ENCODE measurements at places on chromosomes 6 and 20. TPM values are rescaled to one million over a fixed set of nuclear protein-coding genes. Genes with fewer than 3 reads are reported as not detected.

Gene OPN5
- total RNA-seq: not detected

Gene TAAR1
- not detected for total RNA-seq

Gene PTGIS
- 3.8 TPM for total RNA-seq

DNA sequence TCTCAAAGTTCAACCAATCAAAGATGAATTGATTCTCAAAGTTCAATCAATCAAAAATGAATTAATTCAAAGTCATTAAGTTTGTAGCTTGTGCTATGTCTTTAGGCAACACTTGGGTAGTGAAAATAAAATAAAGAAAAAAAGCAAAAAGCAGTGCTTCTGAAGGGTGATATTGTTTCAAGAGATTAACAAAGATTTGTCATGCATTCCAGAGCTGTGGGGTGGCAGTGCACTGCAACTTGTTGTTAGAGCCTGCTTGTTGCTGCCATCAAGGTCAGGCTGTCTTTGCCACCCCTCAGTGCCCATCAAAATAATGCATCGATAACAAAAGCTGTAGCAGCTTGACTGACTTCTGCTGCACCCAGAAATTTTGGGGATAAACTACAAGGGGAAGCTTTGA is 128.6 kb downstream of the RNF144B start:
- peaks cover 5% of the 10 kb centered on the region for H3K4me1 ChIP-seq
- H3K36me3 ChIP-seq: no peaks in the 10 kb centered on the region
- peaks cover 36% of the 10 kb centered on the region for H3K27me3 ChIP-seq
- H3K27ac ChIP-seq: no peak overlapping the region

DNA sequence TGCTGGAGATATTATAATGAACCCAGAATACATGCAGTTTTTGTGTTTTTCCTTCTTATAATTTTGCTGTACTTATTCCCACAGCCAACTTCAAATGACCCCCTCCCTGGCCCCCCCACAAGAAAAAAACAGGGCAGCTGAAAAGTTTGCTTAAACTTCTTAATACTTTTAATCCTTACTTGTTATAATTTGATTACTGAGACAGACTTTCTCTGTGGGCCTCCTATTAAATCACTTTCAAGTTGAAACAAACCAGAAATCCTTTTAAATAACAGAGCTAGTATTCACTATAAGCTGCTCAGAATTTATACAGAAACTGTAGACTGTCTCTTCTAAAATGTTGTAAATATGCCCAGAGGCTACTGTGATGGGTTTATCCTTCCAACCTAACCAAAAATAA is 106.3 kb downstream of the CENPW start:
- no peaks in the 10 kb centered on the region for H3K4me1 ChIP-seq
- H3K27ac ChIP-seq: no peak overlapping the region
- peaks cover 6% of the 10 kb centered on the region for H3K27me3 ChIP-seq
- DNase-seq: no peak

- DNase-seq: no peak
- H3K27ac ChIP-seq: no peak overlapping the region
- H3K4me1 ChIP-seq: peaks cover 33% of the 10 kb centered on the region
- H3K4me3 ChIP-seq: no peak overlapping the region
- no peaks in the 10 kb centered on the region for H3K27me3 ChIP-seq
Measured at GRCh38 chr6:135006386-135006914, 48.2 kb downstream of the HBS1L start.

DNA sequence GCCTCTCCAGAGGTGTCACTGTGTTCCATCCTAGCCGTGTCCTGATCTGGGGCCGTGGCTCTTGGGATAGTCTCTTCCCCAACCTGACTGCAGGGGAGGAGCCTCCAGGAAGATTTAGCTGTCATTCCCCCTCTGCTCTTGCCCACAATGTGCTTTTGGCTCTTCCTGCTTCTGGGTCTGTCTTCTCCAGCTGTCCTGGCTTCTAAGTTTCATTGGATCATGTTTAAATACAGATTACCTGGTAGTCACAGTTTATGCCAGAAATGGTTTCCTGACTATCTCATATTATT is 139.1 kb downstream of the ZDHHC14 start:
- H3K4me1 ChIP-seq: peaks cover 25% of the 10 kb centered on the region
- no peak for DNase-seq
- no peak overlapping the region for H3K4me3 ChIP-seq
- H3K27ac ChIP-seq: no peak overlapping the region

DNA sequence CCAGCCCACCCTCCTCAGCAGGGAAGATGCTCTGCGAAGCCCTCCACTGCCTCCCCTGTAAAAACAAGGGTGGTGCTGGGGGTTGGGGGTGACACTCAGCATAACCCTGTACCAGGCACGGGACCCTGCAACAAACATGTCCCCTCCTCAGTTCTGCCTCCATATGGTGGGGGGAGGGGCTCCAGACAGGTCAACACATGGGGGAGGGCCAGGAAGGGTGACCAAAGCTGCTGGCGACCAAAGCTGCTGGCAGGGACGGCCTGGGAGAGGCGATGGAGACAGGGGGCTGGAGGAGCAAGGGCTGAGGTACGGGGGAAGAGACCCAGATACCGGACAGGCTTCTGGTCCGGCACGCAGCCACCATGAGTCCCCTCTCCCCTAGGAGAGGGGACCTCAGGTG is 123.2 kb downstream of the TAF4 start:
- H3K36me3 ChIP-seq: no peaks in the 10 kb centered on the region
- no peaks in the 10 kb centered on the region for H3K4me1 ChIP-seq
- no peak overlapping the region for H3K4me3 ChIP-seq
- no peak overlapping the region for H3K27ac ChIP-seq

DNA sequence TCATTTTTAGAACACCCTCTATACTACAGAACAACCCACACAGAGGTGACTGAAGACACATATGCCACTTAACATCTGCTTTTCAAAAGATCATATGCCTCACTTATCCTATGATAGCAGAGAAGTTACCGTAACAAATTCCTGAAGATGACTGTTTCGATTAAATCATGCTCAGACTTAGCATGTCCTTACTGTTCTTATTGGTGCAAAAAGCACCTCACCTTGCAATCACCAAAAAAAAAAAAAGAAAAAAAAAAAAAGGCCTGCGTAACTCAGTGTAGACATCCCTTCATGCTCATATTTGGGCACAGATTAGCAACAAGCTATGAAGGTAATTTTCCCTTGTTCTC is 17.7 kb upstream of the DST start:
- no peak overlapping the region for H3K4me3 ChIP-seq
- peaks cover 8% of the 10 kb centered on the region for H3K4me1 ChIP-seq
- no peak for DNase-seq
- H3K27me3 ChIP-seq: peaks cover 4% of the 10 kb centered on the region
- no peak overlapping the region for H3K27ac ChIP-seq

DNA sequence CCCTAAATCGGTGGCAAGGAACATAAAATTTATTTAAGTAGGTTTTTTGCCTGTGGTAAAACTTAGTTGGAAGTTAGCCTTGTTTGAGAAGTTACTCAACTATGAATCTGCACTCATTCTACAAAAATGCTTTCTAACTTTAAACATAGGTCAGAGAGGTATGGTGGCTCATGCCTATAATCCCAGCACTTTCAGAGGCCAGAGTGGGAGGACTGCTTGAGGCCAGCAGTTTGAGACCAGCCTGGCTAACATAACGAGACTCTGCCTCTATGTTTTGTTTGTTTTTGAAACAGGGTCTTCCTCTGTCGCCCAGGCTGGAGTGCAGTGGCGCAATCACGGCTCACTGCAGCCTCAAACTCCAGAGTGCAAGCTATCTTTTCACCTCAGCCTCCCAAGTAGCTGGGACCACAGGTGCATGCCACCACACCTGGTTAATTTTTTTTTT is 16.2 kb downstream of the USP49 start:
- H3K27ac ChIP-seq: no peak overlapping the region
- H3K27me3 ChIP-seq: no peaks in the 10 kb centered on the region
- DNase-seq: no peak
- H3K4me3 ChIP-seq: no peak overlapping the region
- H3K36me3 ChIP-seq: peaks cover 2% of the 10 kb centered on the region

All from activated CD8-positive, alpha-beta memory T cell treated with anti-CD3 and anti-CD28 coated beads, Interleukin-2, amount 10 ng/mL, durations not matched to agents 7 days and 5 days (primary cell).